ENCODE measurements at places on chromosomes 1 and 21. TPM values are rescaled to one million over a fixed set of nuclear protein-coding genes. Genes with fewer than 3 reads are reported as not detected.
A peak's percentile ranks its signal among the peaks of the same experiment; 100 is the strongest.

DNA sequence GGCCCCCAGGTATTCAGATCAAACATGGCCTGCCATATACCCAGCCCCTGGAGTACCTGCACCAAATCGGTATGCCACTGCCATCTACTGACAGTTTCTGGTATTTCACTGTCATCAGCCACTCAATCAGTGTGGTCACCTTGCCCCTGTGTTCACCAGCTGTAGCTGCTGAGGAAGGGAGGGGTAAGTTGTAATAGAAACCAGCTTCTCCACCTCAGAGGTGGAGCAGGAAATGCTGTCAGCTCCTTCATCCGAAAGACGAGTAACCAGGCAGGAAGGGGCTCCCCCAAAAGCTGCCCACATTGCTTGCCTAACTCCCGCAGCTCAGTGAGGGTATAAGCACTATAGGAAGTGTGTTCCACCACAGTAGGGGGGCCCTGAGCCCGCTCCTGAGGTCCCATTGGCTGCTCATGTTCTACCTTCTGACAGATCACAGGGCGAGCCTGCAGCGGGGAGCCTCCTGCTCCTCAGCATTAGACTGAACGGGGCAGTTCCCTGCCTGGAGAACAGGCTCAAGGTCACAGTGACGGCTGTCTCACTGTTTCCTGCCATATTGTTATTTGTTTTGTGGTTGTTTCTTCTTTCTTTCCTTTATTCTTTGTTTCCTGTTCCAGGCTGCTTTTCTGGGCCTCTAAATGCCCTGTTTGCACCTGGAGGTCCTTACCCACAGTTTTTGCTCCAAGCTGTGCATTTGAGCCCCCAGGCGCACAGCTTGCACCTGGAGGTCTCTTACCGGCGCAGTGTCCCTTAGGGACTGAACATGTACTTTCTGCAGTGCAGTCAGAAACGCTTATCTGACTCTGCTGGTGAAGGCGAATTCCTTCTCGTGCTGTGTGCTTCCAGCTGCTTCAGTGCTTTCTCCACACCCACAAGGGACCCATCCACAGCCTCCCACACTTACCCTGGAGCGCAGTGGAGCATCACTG is 1638.3 kb downstream of the MRPL39 start:
- no peaks in the 10 kb centered on the region for H3K4me1 ChIP-seq
- H3K36me3 ChIP-seq = no peaks in the 10 kb centered on the region

The EDN2 gene
- not detected for total RNA-seq

DNA sequence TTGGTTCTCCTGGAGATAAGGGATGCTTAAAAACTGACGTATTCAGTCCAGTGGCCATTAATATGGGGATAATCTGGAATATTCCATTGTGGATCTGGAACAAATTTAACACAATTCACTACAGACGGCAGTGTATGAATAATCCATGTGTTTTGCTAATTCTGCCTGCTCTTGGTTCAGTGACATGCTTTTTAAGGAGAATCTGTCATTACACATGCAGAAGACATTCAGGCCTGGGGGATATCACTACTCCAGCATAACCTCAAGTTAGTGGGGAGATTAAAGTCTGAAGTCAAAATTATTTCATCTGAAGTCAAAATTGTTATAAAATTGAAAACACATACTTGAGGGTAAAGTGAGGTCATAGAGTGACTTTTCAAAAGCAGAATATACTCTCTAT is 789.3 kb downstream of the USP25 start:
- H3K4me3 ChIP-seq = no peak overlapping the region
- H3K36me3 ChIP-seq = no peaks in the 10 kb centered on the region
- H3K27me3 ChIP-seq = no peaks in the 10 kb centered on the region

GRCh38 chr1:44636083-44636687 is 38.1 kb downstream of the TMEM53 start:
- peaks cover 22% of the 10 kb centered on the region for H3K4me1 ChIP-seq
- no peaks in the 10 kb centered on the region for H3K27me3 ChIP-seq
- H3K4me3 ChIP-seq = no peak overlapping the region
- peaks cover 68% of the 10 kb centered on the region for H3K36me3 ChIP-seq

- peaks cover 12% of the 10 kb centered on the region for H3K27me3 ChIP-seq
- peak within 1 kb of the TSS; percentile 19 for H3K27ac ChIP-seq
- peak; percentile 53 for DNase-seq
- no peaks in the 10 kb centered on the region for H3K36me3 ChIP-seq
- peaks cover 11% of the 10 kb centered on the region for H3K4me1 ChIP-seq
These were observed at the start of gene WNT4 for GRCh38 chr1:22143065-22144033. Gene WNT4, minus strand, starts transcription at chr1:22143097. Its CDS starts 175 bp downstream, at chr1:22142922.

GRCh38 chr1:116205941-116206679 is 94.9 kb downstream of the MAB21L3 start:
- H3K36me3 ChIP-seq = no peaks in the 10 kb centered on the region
- no peak for DNase-seq
- no peak overlapping the region for H3K27ac ChIP-seq
- no peaks in the 10 kb centered on the region for H3K27me3 ChIP-seq

The IL24 gene
- not detected for total RNA-seq

The RSPH1 gene
- total RNA-seq = 68.4 TPM

The ARID4B gene
- 67.1 TPM for total RNA-seq

GRCh38 chr1:18511874-18512150 is 31.1 kb downstream of the KLHDC7A start:
- no peaks in the 10 kb centered on the region for H3K4me1 ChIP-seq

- H3K36me3 ChIP-seq = no peaks in the 10 kb centered on the region
- no peak overlapping the region for H3K4me3 ChIP-seq
- DNase-seq = no peak
- no peaks in the 10 kb centered on the region for H3K27me3 ChIP-seq
- peaks cover 9% of the 10 kb centered on the region for H3K4me1 ChIP-seq
These were observed 24.2 kb upstream of the CXADR start for GRCh38 chr21:17488620-17489019.

The PGLYRP3 gene
- not detected for total RNA-seq

DNA sequence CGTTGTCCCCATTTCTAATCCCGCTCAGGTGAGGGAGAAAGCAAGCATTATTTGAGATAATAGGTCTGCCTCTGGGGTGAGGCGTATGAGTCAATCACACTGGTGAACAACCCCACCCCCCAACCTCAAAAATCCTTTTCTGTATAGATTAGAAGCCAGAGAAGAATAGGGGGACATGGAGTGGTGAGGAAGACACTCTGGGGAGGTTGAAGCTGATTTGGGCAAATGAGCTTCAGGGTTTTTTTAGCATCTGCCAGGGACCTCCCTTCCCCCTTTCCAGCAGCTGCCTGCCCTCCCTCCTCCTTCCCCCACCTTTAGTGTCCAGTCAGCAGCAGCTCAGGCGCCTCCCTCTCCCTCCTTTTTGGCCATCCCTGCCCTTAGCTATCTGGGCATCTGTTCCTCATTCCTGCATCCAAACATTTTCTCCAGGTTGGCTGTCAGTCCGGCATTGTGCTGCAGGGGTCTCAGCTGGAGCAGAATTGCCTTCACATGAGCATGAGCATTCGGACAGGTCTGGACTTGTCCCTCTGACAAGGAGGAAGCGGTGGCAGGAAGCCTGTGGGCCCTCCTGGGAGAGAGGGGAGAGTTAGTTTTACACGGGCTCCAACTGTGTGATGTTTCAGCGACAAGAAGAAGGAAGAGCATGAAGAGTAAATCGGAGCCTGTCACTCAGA is 30.8 kb upstream of the PTGFRN start:
- H3K36me3 ChIP-seq = no peaks in the 10 kb centered on the region
- H3K27me3 ChIP-seq = no peaks in the 10 kb centered on the region
- H3K4me3 ChIP-seq = no peak overlapping the region
- H3K4me1 ChIP-seq = peaks cover 11% of the 10 kb centered on the region
- DNase-seq = peak; percentile 24

The SLAMF9 gene
- not detected for total RNA-seq

The PTPRC gene
- 171 TPM for total RNA-seq

- peak; percentile 44 for DNase-seq
- H3K27me3 ChIP-seq = no peaks in the 10 kb centered on the region
- no peaks in the 10 kb centered on the region for H3K4me1 ChIP-seq
- H3K27ac ChIP-seq = no peak overlapping the region
These were observed 6.9 kb upstream of the GPATCH4 start for GRCh38 chr1:156608036-156608674.

The RNU1-2 gene
- under 0.01 TPM for total RNA-seq

DNA sequence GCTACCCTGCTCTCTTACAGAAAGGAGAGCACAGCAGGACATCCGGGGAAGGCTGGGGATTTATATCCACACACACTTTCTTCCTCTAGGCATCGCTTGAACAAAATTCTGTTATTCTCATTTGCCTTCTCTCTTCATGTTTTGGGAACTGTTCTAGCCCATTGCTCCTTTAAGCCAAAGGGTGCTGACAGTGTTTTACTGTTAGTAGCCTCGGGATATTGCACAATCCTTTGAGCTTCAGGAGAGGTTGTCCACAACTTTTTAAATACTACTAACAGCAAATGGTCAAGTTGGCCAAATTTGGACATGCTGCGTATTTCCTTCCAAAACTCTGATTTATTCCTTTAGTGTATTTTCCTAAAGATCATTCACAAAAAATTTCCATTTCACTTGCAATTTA is 579.2 kb upstream of the RGS18 start:
- H3K27me3 ChIP-seq = no peaks in the 10 kb centered on the region
- no peaks in the 10 kb centered on the region for H3K36me3 ChIP-seq
- no peaks in the 10 kb centered on the region for H3K4me1 ChIP-seq
- no peak for DNase-seq
- H3K27ac ChIP-seq = no peak overlapping the region
- H3K4me3 ChIP-seq = no peak overlapping the region

GRCh38 chr1:9842073-9842711 is 18.4 kb upstream of the CLSTN1 start:
- no peak overlapping the region for H3K4me3 ChIP-seq
- DNase-seq = no peak
- no peaks in the 10 kb centered on the region for H3K36me3 ChIP-seq
- H3K27ac ChIP-seq = no peak overlapping the region

DNA sequence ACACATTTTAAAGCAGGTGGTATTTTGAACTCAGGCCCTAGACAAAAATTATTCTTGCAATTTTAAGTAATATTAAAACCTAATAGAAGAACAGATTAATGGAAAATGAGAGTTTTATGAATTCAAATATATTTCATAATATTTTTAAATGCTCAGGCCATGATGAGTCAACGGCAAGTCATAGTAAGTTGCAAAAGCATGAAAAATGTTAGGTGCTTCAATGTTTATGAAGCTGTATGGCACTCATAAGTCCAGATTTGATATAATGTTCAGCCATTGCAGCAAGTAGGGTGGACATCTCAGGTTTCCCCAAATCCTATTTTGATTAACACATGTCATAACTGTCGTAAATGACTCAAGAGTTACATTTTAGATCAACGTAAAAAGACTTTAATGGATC is 112.6 kb downstream of the GRIK1 start:
- DNase-seq = no peak
- H3K4me3 ChIP-seq = no peak overlapping the region
- no peaks in the 10 kb centered on the region for H3K4me1 ChIP-seq
- no peaks in the 10 kb centered on the region for H3K27me3 ChIP-seq

DNA sequence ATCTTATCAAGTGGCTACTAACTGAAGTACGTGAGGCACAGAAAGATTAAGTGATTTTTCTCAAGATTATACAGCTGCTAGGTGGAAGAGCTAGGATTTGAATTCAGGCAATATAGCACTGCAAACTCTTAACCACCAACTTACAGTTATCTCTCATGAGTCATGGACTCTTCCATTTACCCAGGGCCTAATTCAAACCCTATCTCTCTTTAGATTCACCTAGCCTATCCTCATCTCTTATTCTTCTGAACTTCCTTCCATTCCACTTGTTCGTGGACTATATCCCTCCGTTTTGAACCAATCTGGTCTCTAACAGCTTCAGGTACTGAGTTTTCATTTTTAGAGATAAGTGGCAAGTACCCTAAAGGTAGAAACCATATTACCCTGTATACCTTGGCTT is 92.8 kb upstream of the DMRTA2 start:
- H3K36me3 ChIP-seq = no peaks in the 10 kb centered on the region
- H3K4me3 ChIP-seq = no peak overlapping the region
- no peak overlapping the region for H3K27ac ChIP-seq
- H3K4me1 ChIP-seq = no peaks in the 10 kb centered on the region
- H3K27me3 ChIP-seq = no peaks in the 10 kb centered on the region

DNA sequence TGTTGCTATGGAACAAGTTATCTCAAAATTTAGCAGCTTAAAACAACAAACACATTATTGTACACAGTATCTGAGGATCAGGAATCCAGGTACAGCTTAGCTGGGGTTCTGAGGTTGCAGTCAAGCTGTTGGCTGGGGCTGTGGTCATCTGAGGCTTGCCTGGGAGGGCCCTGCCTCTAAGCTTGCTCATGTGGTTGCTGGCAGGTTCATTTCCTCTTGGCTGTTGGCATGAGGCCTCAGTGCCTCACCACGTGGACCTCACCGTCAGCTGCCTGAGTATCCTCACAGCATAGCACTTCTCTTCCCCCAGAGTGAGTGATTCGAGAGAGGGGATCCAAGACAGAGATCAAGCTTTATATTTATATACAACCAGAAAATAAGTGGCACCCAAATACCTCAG is 18.6 kb downstream of the NTPCR start:
- peaks cover 20% of the 10 kb centered on the region for H3K36me3 ChIP-seq
- no peak for DNase-seq
- H3K4me3 ChIP-seq = no peak overlapping the region
- no peaks in the 10 kb centered on the region for H3K27me3 ChIP-seq
- H3K27ac ChIP-seq = no peak overlapping the region

DNA sequence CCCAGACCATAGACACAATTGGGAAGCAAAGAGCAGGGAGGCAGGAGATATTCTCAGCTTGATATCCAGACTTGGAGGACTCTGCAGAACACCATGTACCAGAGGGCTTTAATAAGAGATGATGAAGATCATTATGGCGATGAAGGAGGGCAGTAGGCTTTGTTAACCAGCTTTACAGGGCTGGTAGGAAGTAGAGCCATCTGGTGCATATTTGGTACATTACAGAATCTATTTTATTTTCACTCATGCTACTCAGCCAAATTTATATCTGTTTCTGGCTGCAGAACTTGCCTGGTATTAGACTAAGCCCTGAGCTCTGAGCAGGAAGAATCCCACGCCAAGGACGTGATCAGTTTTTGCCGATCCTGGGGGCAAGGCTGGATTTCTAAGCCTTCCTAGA is 61.8 kb upstream of the SYT6 start:
- H3K4me1 ChIP-seq = no peaks in the 10 kb centered on the region
- no peak for DNase-seq
- H3K27me3 ChIP-seq = no peaks in the 10 kb centered on the region
- no peaks in the 10 kb centered on the region for H3K36me3 ChIP-seq
- no peak overlapping the region for H3K27ac ChIP-seq

DNA sequence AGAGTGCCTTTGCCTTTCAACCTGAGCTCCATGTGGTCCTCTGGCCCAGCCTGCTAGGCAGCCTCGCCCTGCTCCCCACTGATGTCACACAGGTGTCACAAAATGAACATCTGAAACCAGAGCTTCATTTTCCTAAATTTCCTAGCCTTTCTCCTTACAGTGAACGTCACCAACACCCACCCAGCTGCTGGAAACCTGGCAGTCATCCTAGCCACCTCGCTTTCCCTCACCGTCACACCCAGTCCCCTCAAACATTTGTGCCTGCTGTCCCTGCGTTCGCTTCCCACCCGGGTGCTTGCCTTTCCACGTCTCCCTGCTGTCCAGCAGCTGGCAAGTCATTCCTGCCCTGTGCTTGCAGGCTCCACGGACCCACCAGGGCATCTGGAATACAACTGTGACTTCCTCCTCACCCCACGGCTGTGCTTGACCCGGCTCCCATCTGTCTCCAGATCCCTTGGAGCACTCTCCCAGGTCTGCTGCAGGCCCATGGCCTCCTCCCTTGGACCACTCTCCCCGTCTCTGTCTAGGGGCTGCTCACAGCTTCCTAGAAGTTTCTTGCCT is 23.5 kb downstream of the ADARB1 start:
- no peak overlapping the region for H3K4me3 ChIP-seq
- H3K27ac ChIP-seq = no peak overlapping the region
- no peaks in the 10 kb centered on the region for H3K27me3 ChIP-seq
- DNase-seq = no peak

- H3K4me3 ChIP-seq = no peak overlapping the region
- DNase-seq = no peak
These were observed 13.2 kb upstream of the MFN2 start for GRCh38 chr1:11967028-11967547.

Measured in upper lobe of left lung (tissue), 6 donors.